ENCODE measurements at places on chromosomes 4 and X. TPM values are rescaled to one million over a fixed set of nuclear protein-coding genes. Genes with fewer than 3 reads are reported as not detected.

CCSER1 gene
- not detected for total RNA-seq

FGA gene
- total RNA-seq, result not detected

MAEA gene
- total RNA-seq, result 77.2 TPM

MXD4 gene
- 25.6 TPM for total RNA-seq

PPP2R2C gene
- total RNA-seq, result not detected

GDPD2 gene
- total RNA-seq, result not detected

RPA4 gene
- 2.5 TPM for total RNA-seq

Measured in IMR-90 (cell line).